ENCODE measurements at places on chromosomes 12 and 14. TPM values are rescaled to one million over a fixed set of nuclear protein-coding genes. Genes with fewer than 3 reads are reported as not detected.

LTBP2 gene
- 2.8 TPM for total RNA-seq

DNA sequence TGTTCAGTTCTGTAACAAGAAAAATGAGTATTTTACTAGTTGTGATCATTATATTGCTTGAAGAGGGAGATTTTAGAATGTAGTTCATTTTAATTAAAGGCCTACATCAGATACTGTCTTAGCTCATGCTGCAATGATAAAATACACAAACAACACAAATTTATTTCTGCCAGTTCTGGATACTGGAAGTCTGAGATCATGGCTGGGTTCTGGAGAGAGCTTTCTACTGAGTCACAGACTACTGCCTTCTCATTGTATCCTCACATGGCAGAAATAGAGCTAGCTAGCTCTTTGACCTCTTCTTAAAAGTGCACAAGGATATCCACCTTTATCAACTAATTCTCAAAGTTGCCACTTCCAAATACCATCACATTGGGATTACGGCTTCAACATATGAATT is 53.8 kb downstream of the MIS18BP1 start:
- DNase-seq = no peak

DNA sequence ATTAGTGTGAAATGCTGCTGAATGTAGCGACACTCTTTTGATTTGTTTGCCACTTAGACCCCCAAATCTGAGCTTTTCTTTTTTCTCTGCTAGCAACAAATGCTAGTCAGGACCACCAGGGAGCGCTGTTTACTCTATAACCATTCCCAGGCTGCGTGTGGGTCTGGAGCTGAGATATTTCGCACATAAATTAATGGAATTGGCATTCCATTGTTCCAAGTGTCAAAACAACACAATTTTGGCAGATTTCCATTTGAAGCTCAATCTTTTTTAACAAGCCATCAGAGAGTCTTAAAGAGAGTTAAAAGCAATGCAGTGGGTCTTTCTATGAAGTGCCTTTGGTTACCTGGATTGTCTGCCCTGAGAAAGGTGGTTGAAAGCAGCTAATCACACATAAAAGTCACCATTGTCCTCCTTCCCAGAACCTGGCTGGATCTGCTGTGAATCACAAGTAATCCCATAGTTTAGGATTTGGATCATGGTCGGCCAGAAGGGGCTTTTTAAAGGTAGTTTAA is 7.4 kb upstream of the TMEM132C start:
- DNase-seq = peak; percentile 23

DNA sequence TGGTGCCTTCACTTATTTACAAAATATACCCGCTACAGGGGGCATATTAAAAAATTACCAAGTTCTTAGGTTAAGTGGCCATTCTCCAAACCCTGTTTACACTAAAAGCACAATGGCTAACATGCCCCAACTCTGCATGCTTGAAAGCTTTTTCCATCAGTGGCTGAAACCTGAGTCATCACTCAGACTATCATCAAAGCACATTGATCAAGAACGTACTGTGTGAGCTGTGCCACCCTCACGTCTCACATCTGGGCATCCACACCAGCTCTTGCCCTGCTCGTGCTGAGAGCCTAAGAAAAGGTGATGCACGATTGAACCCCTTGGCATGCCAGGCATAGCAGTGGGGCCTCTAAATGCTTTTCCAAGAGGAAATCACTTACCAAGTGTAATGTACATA is 13.2 kb downstream of the AQP6 start:
- DNase-seq = no peak

DNA sequence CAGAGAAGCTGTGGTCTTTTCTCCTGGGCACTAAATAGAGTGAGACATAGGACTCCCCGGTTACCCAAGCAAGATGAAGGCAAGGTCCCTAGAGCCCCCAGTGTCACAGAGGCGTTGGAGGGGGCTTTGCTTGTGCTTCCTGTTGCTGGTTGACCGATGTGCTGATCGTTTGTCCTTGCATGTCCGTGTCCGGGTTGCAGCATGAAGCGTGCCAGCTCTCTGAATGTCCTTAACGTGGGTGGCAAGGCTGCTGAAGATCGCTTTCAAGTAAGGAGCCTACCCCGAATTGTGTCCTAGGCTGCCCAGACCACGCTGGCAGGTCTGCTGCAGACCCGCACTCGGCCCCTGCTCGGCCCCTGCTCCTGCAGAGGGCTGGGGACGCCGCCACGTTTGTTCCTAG is 23.1 kb downstream of the XRCC3 start:
- peak; percentile 4 for DNase-seq

DNA sequence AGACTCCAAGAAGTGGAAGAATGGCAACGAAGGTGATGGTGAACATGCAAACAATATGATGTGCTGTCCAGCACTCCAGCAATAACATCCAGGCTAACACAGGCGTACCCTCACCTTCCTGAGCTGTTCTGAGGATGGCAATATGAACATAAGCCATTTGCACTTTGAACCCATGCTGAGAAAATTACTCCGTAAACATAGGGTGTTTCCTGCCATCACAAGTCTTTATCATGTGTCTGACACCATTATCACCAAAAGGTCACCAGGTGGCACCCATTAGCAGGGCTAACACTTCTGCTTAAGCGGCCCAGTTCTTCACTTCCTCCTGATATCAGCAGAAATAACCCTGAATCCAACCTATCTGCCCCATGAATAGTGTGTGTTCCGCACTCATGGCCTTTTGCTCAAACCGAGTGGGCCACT is 482.8 kb downstream of the MED13L start:
- DNase-seq = no peak

DNA sequence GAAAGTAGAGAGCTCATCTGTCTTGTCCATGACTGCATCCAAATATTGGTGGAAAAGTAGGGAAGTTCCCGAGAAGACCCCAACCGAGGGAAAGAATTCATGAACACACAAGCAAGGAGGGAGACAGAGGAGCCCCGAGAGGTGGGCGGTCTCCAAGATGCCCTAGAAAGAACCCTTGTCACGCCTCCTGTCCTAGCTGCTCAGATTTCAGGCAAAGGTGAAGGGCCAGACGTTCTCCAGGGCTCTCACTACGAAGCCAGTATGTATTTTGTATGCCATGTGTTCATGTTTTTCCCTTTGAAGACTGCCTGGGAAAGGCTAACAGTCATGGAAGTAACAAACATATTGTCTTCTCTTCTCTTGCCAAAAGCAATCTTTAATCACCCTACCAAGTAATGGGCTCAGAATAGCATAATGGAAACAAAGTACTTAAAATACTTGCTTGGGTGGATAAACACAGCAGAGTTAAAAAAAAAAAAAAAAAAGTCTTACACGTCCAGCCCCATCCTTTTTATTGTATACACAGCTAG is 99.2 kb upstream of the TBX3 start:
- no peak for DNase-seq

DNA sequence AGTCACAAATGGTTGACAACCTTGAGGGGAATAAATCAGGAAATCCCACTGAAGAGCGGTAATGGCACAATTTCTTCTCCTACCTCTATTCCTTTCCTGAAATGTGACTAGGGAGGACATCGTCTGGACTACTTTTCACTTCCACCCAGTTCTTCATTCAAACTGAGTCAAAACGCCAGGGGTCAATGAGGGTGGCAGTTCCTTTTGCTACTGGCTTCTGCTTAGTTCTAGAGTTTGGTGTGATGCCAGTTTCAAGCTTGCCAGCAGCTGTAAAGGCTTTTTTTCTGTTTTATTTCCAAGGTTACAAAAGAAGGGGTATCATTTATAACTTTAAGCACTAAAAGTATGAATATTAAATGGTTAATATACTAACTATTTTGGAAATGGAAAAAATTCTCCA is 286.5 kb downstream of the SOX5 start:
- DNase-seq = no peak

- DNase-seq = no peak
Measured at GRCh38 chr12:30169839-30170591, 386.3 kb upstream of the TMTC1 start.

GRCh38 chr14:56216626-56217379 is 98.6 kb downstream of the PELI2 start:
- DNase-seq = peak; percentile 64

Measured in left colon (tissue), 2 donors.